ENCODE measurements at places on chromosomes 6 and 20.

DNA sequence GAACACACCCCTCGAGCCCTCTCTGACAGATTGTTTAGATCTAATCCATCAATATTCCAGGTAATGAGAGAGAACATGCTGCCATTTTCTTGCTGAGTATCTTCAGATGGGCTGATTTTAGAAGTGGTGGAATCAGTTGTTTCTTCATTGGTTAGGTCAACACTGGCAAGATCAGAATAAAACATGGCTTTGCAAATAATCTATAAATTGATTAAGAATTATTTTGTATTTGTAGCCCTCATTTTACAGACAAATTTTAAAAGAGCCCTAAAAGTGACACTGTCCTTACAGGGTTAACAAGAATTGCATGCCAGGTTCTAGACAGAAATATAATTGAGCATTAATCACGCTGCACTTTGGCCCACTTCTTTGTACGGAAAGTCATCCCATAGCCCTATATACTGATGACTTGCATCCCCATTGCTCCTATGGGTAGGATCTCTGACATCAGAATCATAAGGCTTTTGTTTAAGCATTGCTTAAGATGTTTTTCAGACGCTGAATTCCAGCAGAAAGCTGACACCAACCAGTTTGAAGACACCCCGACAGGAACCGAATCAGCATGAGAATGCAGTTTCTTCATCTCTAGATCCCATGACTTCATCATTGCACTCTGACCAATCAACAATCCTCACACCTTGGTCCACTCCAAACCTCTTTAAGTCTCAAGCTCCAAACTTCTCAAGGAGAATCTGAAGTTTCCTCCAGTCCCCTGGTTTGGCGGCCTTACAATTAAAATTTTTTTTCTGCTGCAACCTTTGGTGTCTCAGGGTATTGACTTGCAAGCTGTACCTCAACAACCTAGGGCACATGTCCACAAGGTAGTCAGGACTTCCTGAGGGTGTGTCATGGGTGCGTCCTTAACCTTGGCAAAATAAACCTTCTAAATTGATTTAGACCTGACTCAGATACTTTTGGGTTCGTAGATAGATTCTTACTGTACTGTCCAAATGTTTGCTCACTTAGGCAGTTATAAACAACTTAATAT is 7.8 kb downstream of the TDP2 start:
- DNase-seq: no peak

GRCh38 chr20:51492167-51493092 is 50.1 kb downstream of the NFATC2 start:
- no peak for DNase-seq

DNA sequence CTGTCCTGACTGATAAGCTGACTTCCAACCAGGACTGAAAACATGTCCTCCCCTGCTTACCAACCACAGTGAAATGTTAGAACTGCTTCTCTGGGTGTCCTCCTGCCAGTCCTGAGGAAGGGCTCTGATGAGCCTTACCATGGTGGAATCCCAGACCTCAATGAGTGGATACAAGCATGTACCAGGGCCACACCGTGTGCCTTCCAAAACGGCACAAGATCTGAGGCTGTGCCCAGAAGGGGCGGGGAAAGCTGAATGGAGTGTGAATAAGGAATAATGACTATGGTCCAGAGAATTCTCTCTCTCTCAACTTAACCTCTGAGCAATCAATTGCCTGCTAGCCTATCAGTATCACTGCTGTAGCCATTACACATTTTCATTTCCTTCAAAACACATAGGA is 51.7 kb downstream of the PDE10A start:
- DNase-seq: no peak

DNA sequence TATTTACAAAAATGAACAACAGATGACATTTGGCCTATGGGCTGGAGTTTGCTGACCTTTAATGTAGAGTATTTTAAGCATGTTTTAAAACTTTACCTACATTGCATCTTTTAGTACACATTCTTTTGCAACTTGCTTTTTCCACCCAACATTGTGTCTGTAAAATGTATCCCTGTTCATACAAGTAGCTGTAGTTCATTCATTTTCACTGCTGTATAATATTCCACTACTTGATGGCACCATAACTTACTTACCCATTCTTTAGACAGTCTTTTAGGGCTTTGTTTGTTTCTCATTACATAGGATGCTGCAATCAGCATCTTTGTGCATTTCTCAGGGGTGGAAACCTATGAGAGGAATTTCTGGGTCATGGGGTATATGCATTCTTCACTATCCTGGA is 115.1 kb downstream of the EYA2 start:
- DNase-seq: no peak

DNA sequence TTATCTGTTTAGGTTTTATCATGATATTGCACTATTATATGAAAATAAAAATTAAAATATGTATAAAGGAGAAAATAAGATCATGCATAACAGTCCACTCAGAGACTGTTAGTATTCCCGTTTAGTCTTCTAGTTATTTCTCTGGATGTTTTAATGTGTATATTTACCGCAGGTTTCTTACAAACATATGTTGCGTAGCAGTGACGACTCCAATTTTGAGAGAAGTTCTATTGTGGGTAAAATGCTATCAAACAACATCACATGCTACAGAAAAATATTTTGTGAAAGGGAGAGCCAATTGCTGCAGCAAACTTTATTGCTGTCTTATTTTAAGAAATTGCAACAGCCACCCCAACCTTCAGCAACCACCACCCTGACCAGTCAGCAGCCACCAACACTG is 72.4 kb upstream of the NXT1 start:
- DNase-seq: no peak

DNA sequence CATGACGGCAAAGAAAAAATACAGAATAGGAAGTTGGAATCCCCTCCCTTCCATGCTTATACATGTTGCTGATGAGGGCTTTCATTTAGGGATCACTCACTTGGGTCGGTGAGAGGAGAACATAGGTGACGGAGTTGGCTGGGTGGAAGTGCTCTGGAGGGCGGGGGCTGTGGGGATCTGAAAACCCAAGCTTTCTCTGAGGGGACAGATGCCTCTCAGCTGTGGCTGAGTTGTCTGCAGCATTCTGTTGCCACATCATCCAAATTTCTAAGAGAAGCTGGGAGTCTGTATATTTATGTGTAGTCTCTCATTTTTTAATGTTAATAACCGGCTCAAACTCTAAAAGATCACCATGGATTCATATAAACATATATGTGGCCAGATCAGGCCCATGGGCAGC is 141.5 kb downstream of the PLCB4 start:
- no peak for DNase-seq

- DNase-seq: no peak
Measured at GRCh38 chr6:40900791-40901190, 138.2 kb downstream of the UNC5CL start.

DNA sequence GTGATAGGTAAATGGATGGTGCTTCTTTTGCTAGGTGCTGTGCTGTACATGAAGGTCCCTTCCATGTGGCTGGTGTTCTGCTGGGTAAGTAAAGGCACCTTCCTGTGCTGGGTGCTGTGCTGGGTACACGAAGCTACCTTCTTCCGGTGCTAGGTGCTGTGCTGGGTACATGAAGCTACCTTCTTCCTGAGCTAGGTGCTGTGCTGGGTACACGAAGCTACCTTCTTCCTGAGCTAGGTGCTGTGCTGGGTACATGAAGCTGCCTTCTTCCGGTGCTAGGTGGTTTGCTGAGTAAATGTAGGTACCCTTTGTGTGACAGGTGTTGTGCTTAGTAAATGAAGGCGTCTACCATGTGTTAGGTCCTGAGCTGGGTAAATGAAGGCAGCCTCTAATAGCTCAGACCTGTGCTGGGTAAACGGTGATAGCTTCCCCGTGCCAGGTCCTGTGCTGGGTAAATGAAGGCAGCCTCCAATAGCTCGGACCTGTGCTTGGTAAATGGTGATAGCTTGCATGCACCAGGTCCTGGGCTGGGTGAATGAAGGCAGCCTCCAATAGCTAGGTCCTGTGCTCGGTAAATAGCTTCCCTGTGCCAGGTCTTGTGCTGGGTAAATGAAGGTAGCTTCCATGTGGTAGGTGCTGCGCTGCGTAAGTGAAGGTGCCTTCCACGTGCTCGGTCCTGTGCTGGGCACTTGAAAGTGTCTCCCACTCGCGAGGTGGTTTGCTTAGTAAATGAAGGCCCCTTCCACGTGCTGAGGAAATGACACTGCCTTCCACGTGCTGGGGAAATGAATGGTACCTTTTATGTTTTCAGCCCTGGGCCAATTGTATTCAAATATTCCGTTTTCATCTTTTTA is 115.5 kb downstream of the ERMARD start:
- DNase-seq: no peak

- DNase-seq: no peak
Measured at GRCh38 chr6:47032974-47033765, 9.0 kb downstream of the ADGRF1 start.

DNA sequence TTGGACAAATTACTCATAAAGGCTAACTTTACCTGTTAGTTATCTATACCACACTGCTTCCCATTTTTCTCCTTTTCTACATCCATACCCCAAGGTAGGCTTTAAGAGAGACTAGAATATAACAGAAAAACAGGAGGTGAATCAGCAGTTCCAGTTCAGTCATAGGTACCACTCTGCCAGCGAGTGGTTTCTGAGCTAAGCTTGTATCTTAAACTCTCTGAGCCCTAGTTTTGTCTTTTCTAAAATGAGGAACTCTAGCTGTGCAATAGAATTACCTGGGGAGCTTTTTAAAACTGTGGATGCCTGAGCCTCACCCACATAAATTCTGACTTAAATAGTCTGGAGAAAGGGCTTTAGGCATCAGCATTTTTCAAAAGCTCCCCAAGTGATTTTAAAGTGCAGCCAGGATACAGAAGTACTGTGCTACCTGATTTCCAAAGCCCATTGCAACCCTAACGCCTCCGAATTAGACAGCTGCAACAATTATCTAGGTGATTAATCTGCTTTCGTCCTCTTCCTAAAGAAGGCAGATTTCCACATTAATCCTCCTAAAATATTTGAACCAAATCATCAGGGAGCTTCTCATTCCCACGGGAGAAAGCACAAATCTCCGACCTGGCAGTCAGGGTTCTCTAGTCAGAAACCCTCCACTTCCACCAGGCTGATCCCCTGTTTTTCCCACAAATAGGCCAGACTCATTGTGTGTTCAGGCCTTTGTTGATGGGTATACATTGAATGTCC is 37.4 kb upstream of the RPL7L1 start:
- no peak for DNase-seq

- DNase-seq: no peak
Measured at GRCh38 chr6:161204866-161205557, 68.8 kb downstream of the AGPAT4 start.

- no peak for DNase-seq
Measured at GRCh38 chr6:133033263-133033662, 207.9 kb upstream of the EYA4 start.

DNA sequence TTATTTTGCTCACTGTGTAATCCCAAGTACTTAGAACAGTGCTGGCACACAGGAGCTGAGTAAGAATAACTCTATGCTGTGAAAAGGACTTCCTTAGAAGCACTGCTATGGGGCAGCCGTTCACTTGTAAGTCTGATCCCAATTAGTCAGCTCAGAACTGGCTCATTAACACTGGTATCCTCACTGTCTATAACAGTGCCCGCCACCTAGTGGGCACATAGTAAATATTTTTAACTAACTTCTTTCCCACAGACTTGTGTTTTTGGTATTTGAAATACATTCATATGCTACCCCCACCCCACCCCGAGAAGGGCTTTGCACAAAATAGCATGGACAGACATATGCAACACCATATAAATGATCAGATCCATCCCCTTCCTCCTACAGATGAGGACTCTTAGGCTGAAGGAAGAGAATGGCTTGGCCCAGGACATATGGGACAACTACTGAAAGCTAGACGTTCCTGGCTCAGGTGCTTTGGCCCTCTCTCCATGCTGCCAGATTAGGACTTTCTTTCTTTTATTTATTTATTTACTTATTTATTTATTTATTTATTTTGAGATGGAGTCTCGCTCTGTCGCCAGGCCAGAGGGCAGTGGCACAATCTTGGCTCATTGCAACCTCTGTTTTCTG is 47.1 kb downstream of the DST start:
- no peak for DNase-seq

DNA sequence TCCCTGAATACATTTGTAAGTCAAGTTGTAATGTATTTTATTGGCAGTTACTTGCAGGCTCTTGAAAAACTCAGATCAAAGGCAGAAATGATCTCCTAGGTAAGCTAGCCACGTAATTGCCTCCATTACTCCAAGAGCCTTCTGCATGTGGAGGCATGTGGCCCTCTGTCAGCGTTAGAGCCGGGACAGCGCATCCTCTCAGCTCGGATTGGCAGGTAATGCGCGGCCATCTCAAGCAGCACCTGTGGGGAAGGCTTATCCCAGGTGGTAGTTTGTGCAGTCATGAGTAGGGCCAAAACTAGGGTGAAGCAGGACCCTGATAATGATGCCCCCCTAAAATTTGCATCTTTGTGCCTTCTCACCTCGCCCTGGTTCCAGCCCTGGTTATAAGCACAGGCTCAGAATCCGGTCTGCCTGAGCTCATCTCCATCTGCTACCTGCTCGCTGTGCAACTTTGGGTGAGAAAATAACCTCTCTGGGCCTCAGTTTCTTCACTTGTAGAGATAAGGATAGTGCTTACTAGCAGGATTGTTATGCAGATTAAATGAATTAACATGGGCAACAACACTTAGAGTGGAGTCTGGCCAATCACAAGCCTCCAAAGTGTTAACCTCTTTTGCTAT is 157.5 kb upstream of the PMEPA1 start:
- no peak for DNase-seq

- no peak for DNase-seq
Measured at GRCh38 chr20:45308117-45308778, at the start of gene MATN4. Gene MATN4, minus strand, starts transcription at chr20:45308299. Its CDS starts 2,717 bp downstream, at chr20:45305582.

- DNase-seq: no peak
Measured at GRCh38 chr6:130113201-130113710, 94.9 kb downstream of the L3MBTL3 start.

DNA sequence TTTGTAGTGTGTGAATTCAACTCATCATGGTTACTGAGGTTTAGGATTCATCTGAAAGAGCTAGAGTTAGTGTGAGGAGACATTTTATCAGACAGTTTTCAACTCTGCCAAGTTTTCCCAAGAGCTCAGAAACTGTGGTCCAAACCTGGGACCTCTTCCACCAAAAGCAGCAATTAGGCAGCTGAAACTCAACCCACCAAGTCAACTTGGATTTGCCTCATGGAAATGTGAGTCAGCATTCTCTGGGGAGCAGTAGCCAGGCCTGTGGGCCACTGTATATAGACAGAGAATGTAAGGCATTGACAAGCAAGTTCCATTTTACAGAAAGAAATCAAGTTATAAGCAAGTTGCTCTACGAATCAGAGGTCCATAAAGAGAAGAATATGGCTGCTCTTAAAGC is 178.8 kb upstream of the HDDC2 start:
- no peak for DNase-seq

GRCh38 chr6:118648866-118649554 is 2.4 kb downstream of the CEP85L start:
- DNase-seq: no peak

DNA sequence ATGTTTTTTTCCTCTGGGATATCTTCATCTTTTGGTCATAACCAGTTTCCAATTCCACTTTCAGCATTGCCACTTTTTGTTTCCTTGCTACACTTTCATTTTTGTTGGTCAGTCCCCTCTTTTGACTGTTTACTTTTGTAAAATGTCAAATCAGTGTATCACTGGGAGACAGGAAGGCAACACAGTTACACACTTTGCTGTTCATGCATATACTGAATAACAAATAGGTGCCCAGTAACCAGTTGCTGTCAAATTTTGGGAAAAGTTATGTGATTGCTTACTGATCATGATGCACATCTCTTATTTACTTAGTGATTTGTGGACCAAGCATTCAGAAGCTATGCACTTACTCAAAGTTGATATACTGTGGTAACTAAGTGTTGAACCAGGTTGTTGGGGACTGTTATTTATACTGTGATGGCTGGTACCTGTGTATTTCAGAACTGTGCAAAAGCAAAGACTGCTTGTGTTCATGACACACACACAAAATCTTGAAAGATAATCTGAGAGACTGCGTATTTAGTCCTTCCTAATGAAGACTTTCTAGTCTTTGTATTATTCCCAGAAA is 41.0 kb downstream of the ZNF292 start:
- no peak for DNase-seq
